ENCODE measurements at places on chromosomes 3 and 15. TPM values are rescaled to one million over a fixed set of nuclear protein-coding genes. Genes with fewer than 3 reads are reported as not detected.

Gene ACKR2
- 4.2 TPM for total RNA-seq

Gene C3orf52
- 2.6 TPM for total RNA-seq

Gene MORC1
- total RNA-seq: not detected

Gene CGNL1
- total RNA-seq: 26.3 TPM

Gene HHLA2
- total RNA-seq: 0.06 TPM

Gene CSPG5
- 0.84 TPM for total RNA-seq

Gene IL16
- total RNA-seq: 6.3 TPM

Gene MYL3
- total RNA-seq: 1.4 TPM

Data from adrenal gland (tissue), 19 donors.